ENCODE measurements at places on chromosomes 5 and 9. TPM values are rescaled to one million over a fixed set of nuclear protein-coding genes. Genes with fewer than 3 reads are reported as not detected.

The IL9 gene
- total RNA-seq: not detected

The OR1J1 gene
- total RNA-seq: not detected

The GRIN1 gene
- not detected for total RNA-seq

The GDA gene
- total RNA-seq: not detected

The IFNB1 gene
- total RNA-seq: not detected

The CDH9 gene
- total RNA-seq: not detected

The MAT2B gene
- total RNA-seq: 103 TPM

The PDCD1LG2 gene
- 1.2 TPM for total RNA-seq

The LVRN gene
- not detected for total RNA-seq

The PAEP gene
- total RNA-seq: not detected

The PCDH1 gene
- total RNA-seq: not detected

The GGTA1 gene
- total RNA-seq: not detected

The DND1 gene
- total RNA-seq: 2.9 TPM

The NFIB gene
- total RNA-seq: not detected

The PPP2R2B gene
- 0.60 TPM for total RNA-seq

The CD72 gene
- total RNA-seq: 6.1 TPM

The CRAT gene
- total RNA-seq: 15.5 TPM

The WDR31 gene
- total RNA-seq: 0.91 TPM

The PARP8 gene
- 72.7 TPM for total RNA-seq

The TOR1A gene
- 44.5 TPM for total RNA-seq

The CDKN2B-AS1 gene
- 6.6 TPM for total RNA-seq

The F2RL2 gene
- total RNA-seq: not detected

The PCDHGA9 gene
- total RNA-seq: not detected

The FAM200C gene
- total RNA-seq: 0.40 TPM
